Activated B cell treated with CpG ODN at 0.5 μM for 24 hours (primary cell): ENCODE measurements at places on chromosomes 11 and 22. TPM values are rescaled to one million over a fixed set of nuclear protein-coding genes. Genes with fewer than 3 reads are reported as not detected.

Gene GGTLC3
- total RNA-seq = not detected in 2 replicates

Gene FBXO3
- 22.3 and 23.5 TPM in 2 replicates for total RNA-seq

Gene OR52I1
- not detected in 2 replicates for total RNA-seq

Gene CARD10
- total RNA-seq = not detected in 2 replicates

DNA sequence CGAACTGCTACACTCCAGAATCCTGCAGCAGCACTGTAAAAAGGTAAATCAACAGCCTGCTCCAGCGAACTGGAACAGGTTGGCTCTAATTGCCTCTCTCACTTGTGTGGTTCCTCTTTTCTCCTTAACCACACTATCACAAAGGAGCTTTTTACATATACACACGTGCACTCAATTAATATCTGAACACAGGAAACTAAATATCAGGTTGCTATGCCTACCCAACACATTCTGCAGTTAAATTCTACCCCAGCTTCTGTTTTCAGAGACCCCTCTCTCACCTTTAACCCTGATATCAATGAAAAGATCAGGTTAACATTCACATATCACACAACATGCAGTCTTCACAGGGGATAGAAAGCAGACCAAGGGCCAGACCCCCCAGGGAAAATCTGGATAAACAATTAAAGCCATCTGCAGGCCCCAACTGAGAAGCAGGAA lies 11.0 kb downstream of the RBFOX2 start:
- no peak for DNase-seq
- H3K36me3 ChIP-seq = no peaks in the 10 kb centered on the region
- H3K4me1 ChIP-seq = peaks cover 24% of the 10 kb centered on the region
- H3K27ac ChIP-seq = peak overlapping the region; percentile 46

GRCh38 chr11:76592961-76593360 lies 77.6 kb downstream of the LRRC32 start:
- no peak overlapping the region for H3K27ac ChIP-seq
- H3K4me1 ChIP-seq = peaks cover 20% of the 10 kb centered on the region
- H3K36me3 ChIP-seq = no peaks in the 10 kb centered on the region
- H3K4me3 ChIP-seq = no peak overlapping the region
- peaks cover 8% of the 10 kb centered on the region for H3K27me3 ChIP-seq

GRCh38 chr11:118910309-118911112 lies 15.2 kb downstream of the BCL9L start:
- no peak for DNase-seq
- peaks cover 21% of the 10 kb centered on the region for H3K36me3 ChIP-seq
- no peaks in the 10 kb centered on the region for H3K27me3 ChIP-seq
- H3K4me1 ChIP-seq = peaks cover 65% of the 10 kb centered on the region
- peak overlapping the region; percentile 50 for H3K4me3 ChIP-seq

GRCh38 chr11:2214527-2215229 lies 43.1 kb upstream of the TH start:
- H3K27me3 ChIP-seq = peaks cover 10% of the 10 kb centered on the region
- H3K36me3 ChIP-seq = no peaks in the 10 kb centered on the region
- H3K27ac ChIP-seq = no peak overlapping the region
- H3K4me3 ChIP-seq = no peak overlapping the region
- DNase-seq = no peak

- H3K27me3 ChIP-seq = no peaks in the 10 kb centered on the region
- H3K4me3 ChIP-seq = no peak overlapping the region
- no peak for DNase-seq
- H3K27ac ChIP-seq = no peak overlapping the region
- no peaks in the 10 kb centered on the region for H3K4me1 ChIP-seq
Observed at GRCh38 chr11:87281496-87281895, 243.8 kb downstream of the TMEM135 start.

DNA sequence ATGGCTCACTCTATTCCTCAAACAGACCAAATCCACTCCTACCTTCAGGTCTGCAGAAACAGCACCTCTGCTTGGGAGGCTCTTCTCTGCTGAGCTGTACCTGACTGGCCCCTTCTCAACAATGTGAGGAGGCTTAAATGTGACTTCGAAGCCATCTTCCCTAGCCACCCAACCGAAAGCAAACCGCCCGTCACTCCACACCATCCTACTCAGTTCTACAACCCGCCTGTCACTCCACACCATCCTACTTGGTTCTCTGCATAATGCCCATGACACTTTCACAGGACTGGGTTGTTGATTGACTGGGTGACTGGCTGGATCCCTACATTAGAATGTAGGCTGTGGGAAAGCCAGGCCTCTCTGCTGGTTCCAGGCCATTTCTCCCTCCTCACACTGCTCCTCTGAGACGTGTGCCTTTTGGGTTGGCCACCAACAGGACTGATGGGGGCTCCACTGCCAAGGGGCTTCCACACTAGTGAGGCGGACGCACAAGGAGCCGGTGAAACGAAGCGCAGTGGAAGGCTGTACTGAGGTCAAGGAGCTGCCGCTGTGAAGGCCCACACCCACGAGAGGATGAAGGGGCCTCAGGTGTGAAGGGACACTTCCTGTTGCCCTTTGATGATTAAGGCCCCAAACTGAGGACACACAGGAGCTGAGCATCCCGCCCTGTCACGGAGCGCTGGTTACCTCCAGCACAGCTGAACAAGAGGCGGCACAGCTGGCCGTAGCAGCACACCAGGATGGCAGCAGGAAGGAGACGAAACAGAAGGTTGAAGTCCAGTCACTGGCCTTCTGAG lies 47.5 kb upstream of the SPATA19 start:
- DNase-seq = no peak
- no peak overlapping the region for H3K27ac ChIP-seq
- no peaks in the 10 kb centered on the region for H3K36me3 ChIP-seq
- H3K4me1 ChIP-seq = peaks cover 19% of the 10 kb centered on the region
- peaks cover 9% of the 10 kb centered on the region for H3K27me3 ChIP-seq

DNA sequence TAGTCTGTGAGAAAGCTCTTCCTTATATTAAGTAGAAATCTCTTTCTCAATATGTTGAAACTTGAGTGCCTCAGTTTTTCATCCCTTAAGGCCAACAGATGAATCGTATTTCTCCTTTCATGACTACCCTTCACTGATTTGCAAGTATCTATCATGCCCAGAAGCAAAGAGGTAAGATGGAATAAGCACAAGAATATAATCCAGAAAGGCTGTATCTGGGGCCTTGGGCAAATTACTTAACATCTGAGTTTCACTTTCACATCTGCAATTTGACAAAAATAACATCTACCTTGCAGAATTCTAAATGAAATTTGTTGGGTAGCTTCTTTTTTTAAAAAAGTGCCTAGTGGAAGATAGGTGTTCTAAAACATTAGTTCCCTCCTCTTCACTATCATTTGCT lies 552.4 kb upstream of the ANO5 start:
- no peak overlapping the region for H3K27ac ChIP-seq
- H3K27me3 ChIP-seq = no peaks in the 10 kb centered on the region
- H3K4me1 ChIP-seq = peaks cover 5% of the 10 kb centered on the region

GRCh38 chr11:12280838-12281565 lies 96.4 kb upstream of the PARVA start:
- no peaks in the 10 kb centered on the region for H3K36me3 ChIP-seq
- no peak overlapping the region for H3K27ac ChIP-seq
- no peak for DNase-seq
- peaks cover 7% of the 10 kb centered on the region for H3K27me3 ChIP-seq
- no peak overlapping the region for H3K4me3 ChIP-seq

GRCh38 chr11:75394085-75394840 lies 5.1 kb upstream of the RPS3 start:
- H3K27ac ChIP-seq = no peak overlapping the region
- no peak for DNase-seq
- H3K27me3 ChIP-seq = peaks cover 11% of the 10 kb centered on the region
- peaks cover under 1% of the 10 kb centered on the region for H3K36me3 ChIP-seq

- no peak overlapping the region for H3K27ac ChIP-seq
- no peak overlapping the region for H3K4me3 ChIP-seq
- no peaks in the 10 kb centered on the region for H3K27me3 ChIP-seq
- no peak for DNase-seq
- H3K36me3 ChIP-seq = peaks cover 65% of the 10 kb centered on the region
Observed at GRCh38 chr11:72998676-72999075, 143.4 kb downstream of the FCHSD2 start.
